A549 treated with Mapracorat at 1 μM for 4 hours (cell line): ENCODE measurements at places on chromosomes 6 and 20. TPM values are rescaled to one million over a fixed set of nuclear protein-coding genes. Genes with fewer than 3 reads are reported as not detected.

Gene ZSCAN16
- 3.5 to 5.3 TPM (median 4.4 TPM) in 5 replicates for total RNA-seq

Gene ARHGAP40
- not detected in 5 replicates for total RNA-seq

Gene TRIM26
- 24.5 to 27.3 TPM (median 26.9 TPM) in 5 replicates for total RNA-seq

Gene MAP1LC3A
- 19.2 to 32.0 TPM (median 25.2 TPM) in 5 replicates for total RNA-seq

Gene FAM184A
- total RNA-seq, result 0.10 TPM in 1 of 5 replicates, not detected in the others

Gene TSHZ2
- total RNA-seq, result not detected in 5 replicates

Gene SNAP25
- total RNA-seq, result 13.5 to 18.5 TPM (median 16.1 TPM) in 5 replicates

Gene PCIF1
- 27.8 to 35.7 TPM (median 33.3 TPM) in 5 replicates for total RNA-seq

Gene ADGRB3
- total RNA-seq, result not detected in 5 replicates

Gene DAAM2
- 0.04 to 0.24 TPM (median 0.13 TPM) in 5 replicates for total RNA-seq

Gene OGFRL1
- total RNA-seq, result 4.7 to 6.5 TPM (median 5.6 TPM) in 5 replicates

Gene VGLL2
- total RNA-seq, result not detected in 5 replicates

Gene LTB
- 0.35 to 0.88 TPM (median 0.51 TPM) in 5 replicates for total RNA-seq

Gene HLA-DPB1
- total RNA-seq, result not detected in 5 replicates

Gene FAM83C
- 0.05 to 0.12 TPM (median 0.07 TPM) in 5 replicates for total RNA-seq

Gene PSMB9
- total RNA-seq, result 15.9 to 24.5 TPM (median 18.6 TPM) in 5 replicates

Gene MCM8
- total RNA-seq, result 19.4 to 24.6 TPM (median 23.1 TPM) in 5 replicates

Gene TOX2
- total RNA-seq, result 10.7 to 14.4 TPM (median 12.8 TPM) in 5 replicates

Gene CLPSL2
- total RNA-seq, result 0.79 to 1.4 TPM (median 0.94 TPM) in 4 of 5 replicates, not detected in the other

Gene SLC17A1
- 0.09 to 0.16 TPM (median 0.12 TPM) in 4 of 5 replicates, not detected in the other for total RNA-seq

Gene HEY2
- total RNA-seq, result 0.06 to 0.10 TPM (median 0.07 TPM) in 3 of 5 replicates, not detected in the others

Gene HMGCLL1
- 0.12 to 0.20 TPM (median 0.15 TPM) in 4 of 5 replicates, not detected in the other for total RNA-seq

Gene EIF2S2
- total RNA-seq, result 87.9 to 114 TPM (median 92.8 TPM) in 5 replicates

Gene ANKEF1
- 5.6 to 6.7 TPM (median 6.0 TPM) in 5 replicates for total RNA-seq

Gene LAMA2
- total RNA-seq, result 0.30 to 1.2 TPM (median 0.51 TPM) in 5 replicates

Gene ADGRF1
- total RNA-seq, result 0.04 TPM in 1 of 5 replicates, not detected in the others

Gene MAP3K5
- 1.9 to 2.3 TPM (median 2.2 TPM) in 5 replicates for total RNA-seq

Gene LAMP5
- total RNA-seq, result 0.10 to 0.11 TPM in 2 of 5 replicates, not detected in the others
